ENCODE measurements at places on chromosomes 16 and 17.

GRCh38 chr16:53745086-53745485, 41.1 kb downstream of the FTO start:
- no peak for DNase-seq

DNA sequence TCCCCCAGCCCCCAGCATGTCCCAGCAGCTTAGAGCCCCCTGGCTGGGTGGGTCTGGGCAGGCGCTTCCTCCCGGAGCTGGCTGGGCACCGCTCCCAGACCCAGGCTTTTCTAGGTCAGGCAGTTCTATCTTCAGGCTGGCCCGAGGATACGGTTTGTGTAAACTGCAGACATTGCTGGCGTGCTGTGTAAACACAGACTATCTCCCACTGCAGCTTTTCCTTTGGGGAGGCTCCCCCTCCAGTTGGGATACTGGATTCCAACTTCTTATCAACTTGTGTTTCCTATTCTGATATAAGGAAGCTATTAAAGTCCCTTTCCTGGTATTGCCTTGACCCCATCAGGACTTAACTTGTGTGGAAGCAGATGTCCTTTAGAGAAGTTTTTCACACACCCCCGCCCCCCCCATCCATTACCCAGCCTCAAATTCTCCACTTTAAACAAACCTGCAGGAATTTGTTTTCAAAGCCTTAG, 18.3 kb upstream of the GNA13 start:
- no peak for DNase-seq

DNA sequence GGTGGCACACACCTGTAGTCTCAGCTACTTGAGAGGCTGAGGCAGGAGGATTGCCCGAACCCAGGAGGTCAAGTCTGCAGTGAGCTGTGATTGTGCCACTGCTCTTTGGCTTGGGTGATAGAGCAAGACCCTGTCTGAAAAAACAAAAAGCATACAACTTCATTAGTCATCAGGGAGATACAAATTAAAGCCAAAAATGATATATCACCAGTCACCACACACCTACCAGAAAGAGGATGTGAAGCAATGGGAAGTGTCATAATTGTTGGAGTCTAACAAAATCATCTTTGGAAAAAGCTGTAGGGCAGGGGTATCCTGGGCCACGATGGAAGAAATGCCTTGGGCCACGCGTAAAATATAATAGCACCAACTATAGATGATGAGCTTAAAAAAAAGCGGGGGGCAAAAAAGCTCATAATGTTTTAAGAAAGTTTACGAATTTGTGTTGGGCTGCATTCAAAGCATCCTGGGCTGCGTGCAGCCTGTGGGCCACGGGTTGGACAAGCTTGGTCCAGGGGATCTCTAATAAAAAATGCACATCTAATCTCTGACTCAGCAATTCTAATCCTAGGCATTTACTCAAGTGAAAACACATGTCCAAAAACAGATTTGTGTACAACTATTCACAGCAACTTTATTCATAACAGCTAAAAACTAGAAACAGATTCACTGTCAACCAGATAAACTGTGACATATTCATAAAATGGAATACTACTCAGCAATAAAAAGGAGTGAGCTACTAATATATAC, 65.9 kb downstream of the HIC1 start:
- DNase-seq, result no peak

DNA sequence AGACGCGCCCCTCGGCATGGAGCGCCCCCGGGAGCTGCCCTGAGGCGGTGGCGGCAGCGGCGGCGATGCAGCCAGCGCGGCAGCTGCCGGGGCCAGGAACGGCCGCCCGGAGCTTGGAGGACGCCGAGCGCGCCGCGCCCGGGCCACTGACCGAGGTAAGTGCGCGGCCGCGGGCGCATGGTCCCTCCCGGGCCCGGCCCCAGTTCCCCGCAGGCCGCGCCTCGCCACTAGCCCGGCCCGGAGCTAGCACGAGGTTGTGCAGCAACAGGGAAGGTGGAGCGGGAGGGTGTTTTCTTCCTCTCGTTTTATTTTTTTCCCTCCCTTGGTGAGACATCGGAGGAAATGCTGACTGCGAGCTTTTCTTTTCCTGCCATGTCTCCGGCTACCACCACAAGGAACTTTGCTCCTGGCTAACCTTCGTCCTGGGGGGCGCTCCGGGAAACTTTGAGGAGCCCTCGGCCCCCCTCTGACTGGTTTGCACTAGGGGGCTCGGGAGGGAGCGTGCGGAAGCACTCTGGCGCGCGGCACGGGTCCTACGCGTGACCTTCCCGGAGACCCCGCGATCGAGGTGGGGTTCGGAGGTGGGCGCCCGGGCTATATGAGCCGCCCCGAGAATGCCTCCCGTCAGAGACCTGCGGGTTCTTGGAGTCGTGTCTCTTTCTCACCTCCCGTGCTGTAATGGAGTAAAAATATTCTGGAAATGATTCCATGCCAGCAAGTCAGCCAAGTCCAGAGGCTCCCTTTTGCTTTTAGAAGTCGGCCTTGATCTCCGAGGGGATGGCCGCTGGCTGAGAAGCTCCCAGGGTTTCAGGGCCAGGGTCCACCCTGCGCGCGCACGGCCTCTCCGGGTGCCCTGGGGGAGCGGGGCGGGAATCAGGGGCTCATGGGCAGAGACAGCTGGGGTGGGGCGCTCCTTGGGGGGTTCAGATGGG, 868 bp downstream of the KCNJ12 start:
- no peak for DNase-seq

GRCh38 chr16:50600582-50601283, 52.5 kb downstream of the NKD1 start:
- DNase-seq, result no peak

DNA sequence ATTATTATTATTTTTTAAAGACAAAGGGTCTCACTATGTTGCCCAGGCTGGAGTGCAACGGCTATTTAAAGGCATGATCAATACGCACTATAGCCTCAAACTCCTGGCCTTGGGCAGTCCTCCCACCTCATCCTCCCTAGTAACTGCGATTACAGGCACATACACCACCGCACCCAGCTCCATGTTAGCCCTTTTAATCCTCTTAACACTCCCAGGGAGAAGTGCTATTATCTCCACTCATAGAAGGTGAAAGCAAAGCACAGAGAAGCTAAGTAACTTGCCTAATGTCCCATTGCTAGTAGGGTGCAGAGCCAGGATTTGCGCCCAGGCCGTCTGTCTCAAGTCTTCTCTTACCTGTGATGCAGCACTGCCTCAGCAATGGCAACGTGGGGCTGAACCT, 5.0 kb downstream of the HAS3 start:
- no peak for DNase-seq

DNA sequence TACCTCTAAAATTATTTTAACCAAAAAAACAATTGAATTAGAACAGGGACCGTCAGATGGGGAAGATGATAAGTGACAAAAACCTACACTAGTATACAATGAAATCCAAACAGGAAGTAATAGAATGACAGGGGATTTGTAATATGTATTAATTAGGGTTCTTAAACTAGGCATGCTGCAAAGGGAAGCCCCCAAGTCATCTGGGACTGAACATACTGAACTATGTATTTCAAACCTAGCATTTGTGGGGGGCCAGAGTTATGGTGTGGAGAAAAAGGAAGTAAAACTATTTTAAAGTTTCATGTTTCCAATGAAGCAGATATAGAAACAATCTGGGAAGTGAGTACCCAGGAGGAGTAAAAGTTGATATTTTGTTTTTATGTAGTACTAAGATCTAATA, 133.2 kb upstream of the HS3ST3A1 start:
- no peak for DNase-seq

GRCh38 chr17:46854515-46854914, 3.1 kb downstream of the WNT9B start:
- DNase-seq, result no peak

- no peak for DNase-seq
Observed at GRCh38 chr17:75821552-75821951, 22.7 kb downstream of the UNC13D start.

- DNase-seq, result no peak
Observed at GRCh38 chr17:30323262-30323894, 10.5 kb downstream of the TMIGD1 start.

DNA sequence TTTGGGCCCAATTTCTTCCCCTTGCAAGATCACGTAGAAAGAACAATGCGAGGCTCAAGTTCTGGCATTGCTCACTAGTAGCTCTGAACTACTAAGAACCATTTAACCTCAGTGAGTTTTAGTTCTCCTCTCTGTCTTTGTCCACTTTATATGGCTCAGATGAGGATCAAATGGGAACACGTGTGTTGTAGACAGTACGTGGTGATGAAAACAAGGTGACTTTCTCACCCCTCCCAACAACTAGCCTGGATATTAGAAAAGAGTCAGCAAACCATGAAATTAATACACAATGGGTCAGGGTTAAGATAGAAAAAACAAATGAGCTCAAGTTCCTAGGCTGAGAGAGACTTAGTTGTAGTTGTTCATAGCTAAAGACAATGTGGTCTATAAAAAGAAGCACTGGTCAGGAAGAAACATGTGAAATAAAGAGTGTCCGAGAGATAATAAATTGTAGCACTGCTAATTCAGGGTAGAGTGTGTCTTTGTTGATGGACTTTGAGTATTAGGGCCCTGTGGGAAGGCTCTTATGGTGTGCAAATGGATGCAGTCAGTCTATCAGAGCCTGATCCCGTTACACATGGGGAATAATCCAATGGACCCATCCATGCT, 417.0 kb downstream of the HAPSTR1 start:
- DNase-seq, result no peak

DNA sequence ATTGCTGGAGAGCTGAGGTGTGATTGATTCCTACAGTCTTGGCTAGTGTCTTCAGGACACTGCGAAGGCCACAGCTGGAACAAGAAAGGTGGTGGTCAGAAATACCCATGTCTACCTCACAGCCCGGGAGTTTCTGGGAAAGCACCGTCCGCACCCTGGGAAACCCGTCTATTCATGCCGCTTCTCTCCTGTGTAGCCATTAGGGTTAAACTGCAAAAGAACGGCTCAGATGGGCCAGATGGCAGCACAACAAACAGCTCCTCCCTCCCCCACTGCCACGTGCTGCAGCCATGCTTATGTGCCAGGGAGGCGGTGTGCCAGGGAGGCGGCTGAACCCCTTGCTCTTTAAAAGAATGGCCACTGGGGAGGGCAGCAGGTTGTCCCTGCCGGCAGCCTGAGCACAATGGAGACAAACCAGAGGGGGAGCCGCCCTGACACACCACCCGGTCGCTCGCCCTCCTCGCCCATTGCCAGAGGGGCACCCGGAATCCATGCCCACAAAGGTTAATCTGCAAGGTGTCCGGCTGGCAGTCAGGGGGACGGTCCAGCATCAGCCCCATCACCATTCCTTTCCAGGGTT, 65.2 kb downstream of the CYTH1 start:
- no peak for DNase-seq

DNA sequence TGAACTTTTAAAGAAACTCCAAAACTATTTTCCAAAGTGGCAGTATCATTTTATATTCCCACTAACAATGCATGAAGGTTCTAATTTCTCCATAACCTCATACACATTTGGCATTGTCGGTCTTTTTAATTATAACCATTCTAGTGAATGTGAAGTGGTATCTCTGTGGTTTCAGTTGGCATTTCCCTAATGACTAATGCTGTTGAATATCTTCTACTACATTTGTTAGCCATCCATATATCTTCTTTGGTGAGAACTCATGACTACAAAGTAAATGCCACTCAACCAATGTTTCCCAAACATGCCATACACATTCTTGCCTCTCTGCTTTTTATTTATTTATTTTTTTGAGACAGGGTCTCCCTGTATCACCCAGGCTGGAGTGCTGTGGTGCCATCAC, 31.7 kb upstream of the TAOK1 start:
- DNase-seq, result no peak

DNA sequence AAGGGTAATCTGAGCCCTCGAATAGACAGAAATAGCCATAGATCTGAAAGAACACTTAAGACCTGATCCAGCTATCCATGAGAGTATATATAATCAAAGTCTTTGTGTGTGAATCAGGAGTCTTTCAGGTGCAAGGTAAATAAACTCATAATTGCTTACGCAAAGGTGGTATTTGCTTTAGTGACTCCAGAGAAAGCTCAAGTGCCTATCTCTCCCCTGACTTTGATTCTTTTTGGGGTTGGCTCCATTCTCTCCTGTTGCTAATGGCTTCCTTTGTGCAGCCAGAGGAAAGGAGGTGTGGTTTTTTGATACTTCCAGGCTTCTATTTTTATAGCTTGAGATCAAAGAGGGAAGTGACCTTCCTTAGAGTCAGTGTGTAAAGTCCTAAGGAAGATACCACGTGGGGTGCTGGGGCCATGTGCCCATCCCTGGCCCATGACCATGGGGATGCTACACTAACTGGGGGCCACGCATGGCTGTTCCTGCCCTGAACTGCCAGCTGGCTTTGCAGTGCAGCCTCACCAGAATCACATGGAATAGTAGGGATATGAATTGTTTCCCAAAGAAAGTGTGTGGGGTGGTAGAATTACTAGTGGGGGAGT, 45.8 kb downstream of the TENT4B start:
- DNase-seq, result no peak

GRCh38 chr17:80109713-80110446, 8.5 kb downstream of the GAA start:
- no peak for DNase-seq

DNA sequence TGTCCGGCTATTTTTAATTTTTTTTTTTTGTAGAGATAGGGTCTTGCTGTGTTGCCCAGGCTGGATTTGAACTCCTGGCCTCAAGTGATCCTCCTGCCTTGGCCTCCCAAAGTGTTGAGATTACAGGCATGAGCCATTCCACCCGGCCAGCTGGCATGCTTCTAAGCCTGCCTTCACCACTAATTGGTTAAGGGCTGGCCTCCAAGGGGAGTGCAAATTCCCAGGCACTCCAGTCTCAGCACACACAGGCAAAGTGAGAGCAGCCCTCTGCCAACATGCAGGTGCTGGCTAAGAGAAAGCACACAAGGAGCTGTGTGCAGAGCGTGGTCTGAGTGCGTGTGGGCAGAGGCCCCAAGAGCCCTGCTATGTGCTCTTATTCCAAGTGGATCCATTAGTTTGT, 149.8 kb upstream of the HS3ST2 start:
- DNase-seq, result no peak

DNA sequence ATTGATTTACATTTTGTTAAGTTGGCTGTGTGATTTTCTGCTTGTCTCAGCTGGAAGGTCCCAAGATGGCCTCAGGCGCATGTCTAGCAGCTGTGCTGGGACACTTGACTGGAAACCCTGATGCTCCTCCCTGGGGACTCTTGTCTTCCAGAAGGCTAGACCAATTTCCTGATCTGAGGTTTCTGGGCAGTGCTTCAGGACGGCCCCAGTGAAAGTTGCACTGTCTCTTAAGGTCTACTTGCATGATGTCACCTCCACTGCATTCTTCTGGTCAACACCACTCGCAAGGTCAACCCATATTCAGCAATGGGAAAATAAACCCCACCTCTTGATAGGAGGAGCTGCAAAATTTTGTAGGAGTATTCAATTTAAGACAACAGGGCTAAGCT, 116.0 kb downstream of the SALL1 start:
- no peak for DNase-seq

GRCh38 chr17:17528696-17529652, 32.8 kb upstream of the RASD1 start:
- no peak for DNase-seq

All from cortex of kidney (tissue), 1 donor.